ENCODE measurements at places on chromosomes 1 and 21. TPM values are rescaled to one million over a fixed set of nuclear protein-coding genes. Genes with fewer than 3 reads are reported as not detected.

NRIP1 gene
- 19.1 TPM for total RNA-seq

CRYAA gene
- total RNA-seq = 2.1 TPM

BCAR3 gene
- total RNA-seq = 33.9 TPM

ANGPTL3 gene
- not detected for total RNA-seq

MARK1 gene
- total RNA-seq = not detected

OR10J1 gene
- total RNA-seq = not detected

SLC37A1 gene
- total RNA-seq = 7.7 TPM

SPRR2E gene
- total RNA-seq = not detected

FYB2 gene
- total RNA-seq = 0.49 TPM

DNA sequence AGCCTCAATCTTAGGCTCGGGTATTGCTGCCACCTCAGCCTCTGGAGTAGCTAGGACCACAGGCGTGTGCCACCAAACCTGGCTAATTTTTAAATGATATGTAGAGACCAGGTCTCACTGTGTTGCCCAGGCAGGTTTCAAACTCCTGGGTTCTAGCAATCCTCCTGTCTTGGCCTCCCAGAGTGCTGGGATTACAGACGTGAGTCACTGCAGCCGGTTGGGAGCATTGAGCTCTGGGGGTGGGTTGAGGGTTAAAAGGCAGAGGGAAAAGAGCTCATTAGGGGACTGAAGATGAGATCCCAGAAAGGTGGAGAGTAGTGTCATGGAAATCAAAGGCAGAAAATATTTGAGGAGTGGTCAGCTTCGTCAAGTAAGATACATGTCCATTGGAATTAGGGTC is 7.1 kb downstream of the RAD54L start:
- H3K36me3 ChIP-seq = no peaks in the 10 kb centered on the region
- no peak for DNase-seq
- H3K27me3 ChIP-seq = no peaks in the 10 kb centered on the region
- H3K4me1 ChIP-seq = peaks cover 7% of the 10 kb centered on the region
- no peak overlapping the region for H3K27ac ChIP-seq
- H3K4me3 ChIP-seq = no peak overlapping the region

DNA sequence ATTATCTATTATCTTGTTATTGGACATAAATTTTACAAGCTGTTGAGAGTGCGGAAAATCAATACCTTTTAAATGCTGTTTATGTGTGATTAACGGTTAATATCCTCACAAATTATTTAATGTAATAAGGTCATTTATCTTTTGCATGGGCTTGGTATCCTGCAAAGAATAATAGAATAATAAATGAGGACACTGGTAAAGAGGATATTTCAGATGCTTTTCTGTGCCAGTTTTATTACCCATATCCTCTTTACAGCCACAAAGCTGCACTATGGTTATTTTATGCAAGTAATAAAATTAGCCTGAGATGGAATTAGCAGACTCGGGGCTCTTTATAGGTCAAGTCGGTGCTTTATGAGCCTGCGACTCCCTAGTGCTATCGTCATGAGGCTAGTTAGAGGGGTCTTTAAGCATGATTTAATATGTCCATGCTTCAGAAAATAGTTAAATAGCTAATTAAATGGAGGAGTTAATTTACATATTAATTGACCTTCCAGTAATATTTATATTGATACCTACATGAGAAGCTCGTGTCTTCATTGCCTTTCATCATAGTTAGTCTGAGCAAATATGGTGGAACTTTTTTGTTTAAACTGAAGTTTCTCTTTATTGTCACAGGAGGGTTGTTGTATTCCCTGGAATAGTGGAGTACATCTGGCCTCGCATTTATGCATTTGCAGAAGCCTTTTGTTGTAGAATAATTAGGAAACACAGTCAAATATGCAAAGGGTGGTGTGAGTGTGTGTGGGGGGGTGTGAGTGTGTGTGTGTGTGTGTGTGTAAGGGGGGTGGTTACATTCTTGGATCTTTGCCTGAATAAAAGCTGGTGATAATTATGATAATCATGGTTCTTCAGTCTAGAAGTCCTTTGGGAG is 120.3 kb downstream of the ATG4C start:
- no peak overlapping the region for H3K4me3 ChIP-seq
- no peak overlapping the region for H3K27ac ChIP-seq
- DNase-seq = no peak
- H3K4me1 ChIP-seq = no peaks in the 10 kb centered on the region
- no peaks in the 10 kb centered on the region for H3K36me3 ChIP-seq

GRCh38 chr1:69121723-69122122 is 446.0 kb upstream of the LRRC7 start:
- H3K4me1 ChIP-seq = no peaks in the 10 kb centered on the region
- no peak overlapping the region for H3K27ac ChIP-seq
- H3K36me3 ChIP-seq = no peaks in the 10 kb centered on the region
- no peak overlapping the region for H3K4me3 ChIP-seq
- H3K27me3 ChIP-seq = no peaks in the 10 kb centered on the region
- no peak for DNase-seq

GRCh38 chr1:244881552-244882280 is 17.4 kb upstream of the HNRNPU start:
- no peaks in the 10 kb centered on the region for H3K36me3 ChIP-seq
- H3K4me1 ChIP-seq = no peaks in the 10 kb centered on the region
- no peak overlapping the region for H3K4me3 ChIP-seq
- no peak overlapping the region for H3K27ac ChIP-seq
- no peaks in the 10 kb centered on the region for H3K27me3 ChIP-seq

- no peaks in the 10 kb centered on the region for H3K4me1 ChIP-seq
- no peak for DNase-seq
- no peaks in the 10 kb centered on the region for H3K36me3 ChIP-seq
- H3K27ac ChIP-seq = no peak overlapping the region
Measured at GRCh38 chr1:109017134-109017533, 24.8 kb downstream of the WDR47 start.

DNA sequence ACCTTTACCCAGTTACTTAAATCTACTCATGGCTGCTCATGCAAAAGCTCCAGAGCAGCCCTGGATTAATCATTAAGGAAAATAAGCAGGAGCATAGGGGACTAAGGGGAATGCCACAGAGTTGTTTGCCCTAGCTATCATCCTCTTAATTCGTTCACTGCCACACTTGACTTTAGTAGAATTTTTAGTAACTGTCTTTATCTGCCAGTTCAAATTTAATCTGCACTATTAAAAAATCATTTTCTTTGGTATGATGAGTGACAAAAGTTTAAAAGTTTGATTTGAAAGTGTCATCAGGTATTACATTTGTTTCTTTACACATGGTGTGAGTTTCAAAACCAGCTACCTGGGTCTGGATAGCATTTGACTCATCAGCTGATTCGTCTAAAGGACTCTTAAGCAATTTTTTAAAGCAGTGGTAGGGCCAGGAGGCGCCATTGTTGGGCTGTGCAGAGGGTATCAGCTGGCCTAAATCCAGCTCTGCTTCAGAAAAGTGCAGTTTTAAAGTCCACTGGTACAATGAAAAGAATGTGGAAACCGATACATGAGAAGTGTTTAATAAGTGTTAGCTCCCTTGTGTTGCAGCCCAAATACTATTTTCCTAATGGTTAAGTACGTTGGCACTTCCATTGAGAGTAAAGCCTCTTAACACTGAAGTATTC is 69.9 kb upstream of the DR1 start:
- no peaks in the 10 kb centered on the region for H3K36me3 ChIP-seq
- no peaks in the 10 kb centered on the region for H3K27me3 ChIP-seq
- no peak for DNase-seq
- H3K4me3 ChIP-seq = no peak overlapping the region
- no peaks in the 10 kb centered on the region for H3K4me1 ChIP-seq

DNA sequence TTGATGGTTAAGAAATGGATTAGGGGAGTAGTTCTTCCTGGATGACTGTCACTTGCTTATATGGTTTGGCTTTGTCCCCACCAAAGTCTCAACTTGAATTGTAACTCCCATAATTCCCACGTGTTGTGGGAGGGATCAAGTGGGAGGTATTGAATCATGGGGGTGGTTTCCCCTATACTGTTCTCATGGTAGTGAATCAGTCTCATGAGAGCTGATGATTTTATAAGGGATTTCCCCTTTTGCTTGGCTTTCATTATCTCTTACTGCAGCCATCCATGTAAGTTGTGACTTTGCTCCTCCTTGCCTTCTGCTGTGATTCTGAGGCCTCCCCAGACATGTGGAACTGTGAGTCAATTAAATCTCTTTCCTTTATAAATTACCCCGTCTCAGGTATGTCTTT is 1621.1 kb downstream of the MRPL39 start:
- DNase-seq = no peak
- H3K36me3 ChIP-seq = no peaks in the 10 kb centered on the region
- no peak overlapping the region for H3K27ac ChIP-seq

DNA sequence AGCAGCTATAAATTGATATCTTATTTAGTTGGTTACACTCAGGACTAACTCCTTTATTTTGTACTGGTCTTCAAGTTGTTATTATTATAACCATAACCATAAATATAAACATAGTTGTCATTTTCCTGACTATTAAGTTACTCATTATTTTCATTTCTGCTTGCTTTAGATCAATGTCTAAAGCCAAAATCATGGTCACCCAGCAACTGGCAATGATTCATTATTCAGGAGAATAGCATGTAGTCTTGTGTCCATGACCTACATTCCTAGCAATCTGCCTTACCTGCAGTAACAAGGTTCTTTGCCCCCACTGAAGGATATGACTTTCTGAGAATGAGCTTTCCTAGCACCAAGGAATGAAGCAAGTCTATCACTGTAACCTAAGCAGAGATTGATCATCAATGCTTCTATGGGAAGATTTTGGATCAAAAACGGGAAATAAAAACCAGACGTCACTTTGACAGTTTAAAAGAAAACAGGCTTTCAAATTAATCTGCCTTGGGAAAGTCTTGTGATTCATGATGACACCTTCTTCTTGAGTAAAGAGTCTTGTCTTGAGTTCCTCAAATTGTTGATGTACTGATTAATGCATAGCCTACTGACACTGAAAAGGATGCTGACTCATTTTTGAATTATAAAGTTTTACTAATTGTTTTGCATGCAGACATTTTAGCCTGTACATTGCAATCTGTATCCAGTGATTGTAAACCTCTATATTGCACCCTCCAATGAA is 203.3 kb upstream of the IVNS1ABP start:
- H3K4me3 ChIP-seq = no peak overlapping the region
- no peaks in the 10 kb centered on the region for H3K27me3 ChIP-seq
- no peaks in the 10 kb centered on the region for H3K4me1 ChIP-seq
- no peak overlapping the region for H3K27ac ChIP-seq
- H3K36me3 ChIP-seq = no peaks in the 10 kb centered on the region
- no peak for DNase-seq

DNA sequence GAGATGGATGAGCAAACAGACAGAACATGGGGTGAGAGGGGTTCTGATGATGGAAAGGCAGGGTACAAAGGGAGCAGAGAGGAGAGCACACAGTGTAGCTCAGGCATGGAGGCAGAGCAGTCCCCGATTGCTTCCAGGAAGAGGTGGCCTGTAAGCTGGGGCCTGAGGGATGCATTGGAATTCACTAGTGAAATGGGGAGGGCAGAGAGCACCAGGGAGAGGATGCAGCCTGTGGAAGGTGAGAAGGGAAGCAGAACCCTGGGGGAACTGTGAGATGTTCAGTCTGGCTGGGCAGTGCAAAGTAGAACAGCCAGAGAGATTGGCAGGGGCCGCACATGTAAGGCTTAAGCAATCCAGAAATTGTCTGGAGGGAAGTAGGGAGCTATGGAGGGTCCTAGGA is 12.2 kb downstream of the ZNF362 start:
- H3K4me3 ChIP-seq = no peak overlapping the region
- no peak for DNase-seq
- H3K27me3 ChIP-seq = no peaks in the 10 kb centered on the region
- no peaks in the 10 kb centered on the region for H3K36me3 ChIP-seq

DNA sequence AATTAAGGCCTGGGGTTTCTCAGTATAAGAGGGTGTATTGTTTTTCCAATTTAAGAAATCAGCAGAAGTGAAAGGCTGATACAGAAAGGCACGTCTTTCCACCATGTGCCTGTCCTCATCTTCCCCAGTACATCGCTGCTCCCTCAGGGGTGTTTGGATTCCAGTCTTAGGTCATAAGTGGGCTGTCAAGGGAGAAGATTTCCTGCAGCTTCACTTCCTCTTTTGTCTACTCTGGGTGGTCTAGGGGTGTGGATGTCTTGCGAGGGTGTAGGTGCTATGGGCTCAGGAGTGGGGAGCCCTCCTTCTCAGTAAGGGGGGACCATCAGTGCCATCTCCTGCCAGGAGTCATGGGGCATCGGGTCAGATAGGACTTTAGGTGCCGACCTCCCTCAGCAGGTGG is 999.8 kb upstream of the NCAM2 start:
- H3K4me3 ChIP-seq = no peak overlapping the region
- H3K36me3 ChIP-seq = no peaks in the 10 kb centered on the region
- no peaks in the 10 kb centered on the region for H3K4me1 ChIP-seq
- no peak overlapping the region for H3K27ac ChIP-seq
- DNase-seq = no peak

Data from Panc1 (cell line).